Epithelial cell of prostate (primary cell): ENCODE measurements at places on chromosomes 3 and 15.

GRCh38 chr15:40439461-40439959, 1.2 kb upstream of the BAHD1 start:
- DNase-seq: no peak

GRCh38 chr3:160544844-160545503, 20.4 kb downstream of the KPNA4 start:
- no peak for DNase-seq

- no peak for DNase-seq
Observed at GRCh38 chr3:86230762-86231161, 760.2 kb downstream of the VGLL3 start.

- no peak for DNase-seq
Observed at GRCh38 chr3:79461129-79461792, 306.5 kb downstream of the ROBO1 start.

DNA sequence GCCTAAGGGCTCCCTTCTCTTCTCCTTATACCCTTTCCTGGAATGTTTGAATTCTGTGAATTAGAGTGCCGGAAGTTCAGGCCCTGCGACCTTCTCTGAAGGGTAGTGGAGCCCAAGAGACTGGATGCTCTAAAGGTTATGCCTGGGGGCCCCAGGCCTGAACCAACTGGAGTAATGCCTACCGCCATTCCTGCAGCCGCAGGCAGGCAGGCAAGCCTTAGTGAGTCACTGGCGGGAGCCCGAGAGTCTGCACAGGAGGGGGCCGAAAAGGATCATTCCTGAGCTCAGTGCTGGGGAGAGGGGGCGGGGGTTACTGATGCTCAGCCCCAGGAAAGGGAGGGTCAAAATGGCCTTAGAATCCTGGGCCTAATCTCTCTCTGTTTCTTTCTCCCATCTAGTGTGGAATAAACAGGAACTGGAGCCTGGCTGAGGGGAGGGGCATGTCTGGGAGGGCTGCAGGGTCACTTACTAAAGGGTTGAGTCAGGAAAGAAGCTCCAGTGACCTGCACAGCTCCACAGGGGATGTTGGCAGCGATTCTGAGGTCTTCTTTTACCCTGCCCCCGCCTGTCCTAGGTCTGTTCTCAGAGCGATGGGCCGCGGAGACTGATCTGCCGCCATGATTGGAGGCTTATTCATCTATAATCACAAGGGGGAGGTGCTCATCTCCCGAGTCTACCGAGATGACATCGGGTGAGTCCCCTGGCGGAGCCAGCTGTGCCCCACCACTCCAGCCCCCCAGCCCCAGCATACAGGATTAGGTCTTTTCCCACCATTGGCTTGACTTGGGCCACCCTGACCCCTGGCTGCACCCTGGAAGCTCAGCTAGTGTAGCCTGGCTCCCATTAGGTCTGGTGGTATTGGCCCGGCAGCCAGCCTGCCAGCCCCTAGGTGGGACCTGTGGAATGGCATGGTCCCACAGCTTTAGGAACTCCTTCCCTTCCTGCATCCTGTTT, 2.0 kb downstream of the AP2M1 start:
- no peak for DNase-seq

DNA sequence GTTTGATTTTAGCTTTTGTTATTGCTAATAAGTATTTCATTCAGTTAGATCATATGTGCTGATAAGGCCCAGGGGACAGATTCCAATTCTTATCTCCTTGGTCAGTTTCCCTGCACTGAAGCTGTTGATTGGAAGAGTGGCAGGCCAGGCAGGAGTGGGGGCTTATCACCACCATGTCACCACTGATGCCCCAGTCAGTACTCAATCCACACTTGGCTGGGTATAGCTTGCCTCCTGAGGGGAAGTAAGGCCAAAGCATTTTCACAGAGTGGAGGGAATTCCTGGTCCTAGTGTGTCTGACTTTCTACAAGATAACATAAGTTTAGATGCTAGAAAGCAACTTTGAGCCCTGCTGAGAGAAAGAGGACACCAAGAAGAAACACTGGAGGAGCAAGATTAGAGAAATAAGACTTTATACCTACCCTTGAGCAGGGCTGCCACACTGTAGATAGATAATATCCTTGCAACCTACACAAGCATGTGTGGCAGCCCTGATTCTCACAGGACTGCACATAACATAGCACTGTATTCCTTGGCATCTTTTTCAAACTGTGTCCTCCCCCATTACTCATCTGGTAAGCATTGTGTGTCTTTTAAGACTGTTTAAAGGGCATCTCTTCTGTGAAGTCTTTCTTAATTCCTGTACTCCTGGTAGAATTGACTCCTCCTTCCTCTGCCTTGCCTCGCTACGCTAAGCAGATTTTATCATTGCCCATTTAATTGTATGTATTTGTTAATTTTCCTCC, 24.3 kb downstream of the OXNAD1 start:
- DNase-seq: no peak

DNA sequence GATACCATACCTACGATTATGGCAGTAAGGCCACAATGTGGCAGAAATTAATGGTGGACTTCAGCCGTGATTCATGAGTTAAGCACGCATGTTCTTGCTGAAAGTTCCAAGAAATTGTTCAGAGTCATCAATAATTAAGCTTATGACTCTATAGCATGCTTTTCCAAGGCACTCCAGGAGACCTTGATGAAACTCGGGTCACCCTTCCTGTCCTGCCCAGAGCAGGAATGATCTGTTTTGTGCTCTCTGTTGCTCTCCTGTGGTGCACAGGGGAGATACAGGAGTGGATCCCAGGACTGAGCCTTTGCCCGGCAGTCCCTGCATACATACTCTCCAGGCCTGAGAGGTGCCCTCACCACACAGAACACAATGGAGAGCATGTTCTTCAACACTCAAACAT, 141.6 kb upstream of the SLC2A2 start:
- no peak for DNase-seq

DNA sequence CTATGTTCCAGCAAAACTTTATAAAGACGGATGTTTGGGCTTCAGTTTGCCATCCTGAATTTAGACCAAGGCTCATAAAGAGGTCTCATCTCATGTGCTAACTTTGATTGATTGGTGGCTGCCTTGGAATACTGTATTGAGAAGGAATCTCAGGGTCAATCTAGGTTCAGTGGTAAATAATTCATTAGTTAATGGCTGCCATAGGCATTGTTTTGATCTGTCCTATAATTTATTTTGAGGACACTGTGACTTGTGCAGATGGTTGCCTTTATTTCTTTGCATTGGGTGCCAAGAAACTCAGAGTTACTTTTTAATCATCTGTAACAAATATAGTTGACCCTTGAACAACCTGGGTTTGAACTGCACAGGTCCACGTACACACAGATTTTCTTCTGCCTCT, 159.8 kb downstream of the B3GALNT1 start:
- no peak for DNase-seq

- no peak for DNase-seq
Observed at GRCh38 chr3:6799264-6799915, 61.5 kb upstream of the GRM7 start.

- no peak for DNase-seq
Observed at GRCh38 chr15:66408675-66409282, 22.1 kb downstream of the MAP2K1 start.

GRCh38 chr15:69087366-69087976, 73.0 kb upstream of the GLCE start:
- DNase-seq: no peak

DNA sequence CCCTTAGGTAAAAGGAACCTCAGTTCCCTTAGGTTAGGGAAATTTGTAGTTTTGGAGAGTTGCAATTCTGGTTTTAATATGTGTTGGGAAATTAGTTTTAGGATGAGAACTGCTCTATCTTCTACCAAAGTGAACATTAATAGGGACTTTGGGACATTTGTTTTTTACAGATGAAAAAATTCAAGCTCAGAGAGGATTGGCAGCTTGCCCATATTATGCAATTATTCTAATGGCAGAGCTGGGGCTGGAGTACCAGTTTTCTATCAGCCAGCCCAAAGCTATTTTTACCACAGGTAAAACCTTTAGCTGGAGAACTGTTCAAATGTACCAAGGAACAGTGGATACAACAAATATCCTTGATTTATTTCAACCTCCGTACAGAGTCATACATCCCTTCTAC, 127.0 kb downstream of the CPNE4 start:
- no peak for DNase-seq

- no peak for DNase-seq
Observed at GRCh38 chr3:59249004-59249403, 199.2 kb upstream of the CFAP20DC start.

- DNase-seq: no peak
Observed at GRCh38 chr3:152019508-152019907, 146.1 kb downstream of the SUCNR1 start.

- DNase-seq: no peak
Observed at GRCh38 chr3:134824791-134825190, 29.7 kb downstream of the EPHB1 start.

DNA sequence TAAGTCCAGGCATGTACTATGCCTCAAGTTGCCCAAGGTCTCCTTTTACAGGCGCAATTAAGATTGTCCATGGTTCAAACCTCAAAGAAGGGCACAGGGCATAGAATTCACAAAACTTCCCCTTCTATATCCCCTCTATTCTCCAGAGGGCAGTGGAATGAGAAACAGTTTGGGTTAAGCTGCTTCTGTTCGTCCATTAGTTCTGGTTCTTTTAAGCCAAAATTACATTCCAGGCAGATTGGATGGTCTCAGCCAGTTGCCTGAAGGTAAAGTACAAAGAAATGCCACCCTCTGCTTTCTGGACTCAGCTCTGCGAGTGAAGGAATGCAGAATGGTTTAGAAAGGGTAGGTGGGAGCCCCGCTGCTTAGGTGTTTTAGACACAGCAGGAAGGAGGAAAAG, 200.7 kb downstream of the GREM1 start:
- DNase-seq: no peak

GRCh38 chr15:96720251-96720650, 389.8 kb downstream of the NR2F2 start:
- DNase-seq: no peak

DNA sequence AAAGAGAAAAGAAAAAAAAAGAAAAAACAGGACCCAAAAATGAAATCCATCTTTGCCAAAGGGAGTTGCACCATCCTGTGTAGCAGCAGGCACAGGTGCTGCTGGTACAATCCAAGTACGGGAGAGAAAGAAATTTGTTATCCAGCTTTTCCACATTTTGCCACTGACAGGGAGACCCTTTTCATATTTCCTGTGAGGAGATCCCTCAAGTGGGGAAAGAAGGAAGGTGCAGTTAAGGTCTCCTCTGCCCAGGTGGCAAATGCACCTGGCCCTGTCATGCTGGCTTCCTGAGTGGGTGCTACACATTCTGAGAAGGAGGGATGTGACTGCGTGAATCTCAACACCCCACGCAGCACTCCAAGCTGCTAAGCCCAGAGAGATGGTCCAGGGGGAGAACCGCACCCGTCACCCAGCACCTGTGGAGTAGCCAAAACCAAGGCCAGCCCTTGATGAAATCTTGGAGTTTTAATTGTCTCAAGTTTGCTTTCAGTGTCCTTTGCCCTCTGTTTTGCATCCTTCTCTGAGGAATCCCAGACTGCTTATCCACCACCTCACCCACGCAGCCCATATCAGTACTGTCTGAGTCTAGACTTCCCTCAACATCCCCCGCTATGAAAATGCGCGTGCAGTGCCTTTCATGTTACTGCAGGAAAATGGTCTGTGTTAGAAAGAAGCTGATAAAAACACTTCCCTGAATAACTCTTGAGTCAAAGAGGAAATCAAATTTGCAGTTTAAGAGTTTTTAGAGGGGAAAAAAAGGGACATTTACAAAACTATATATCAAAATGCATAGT, 141.9 kb upstream of the THBS1 start:
- DNase-seq: no peak

DNA sequence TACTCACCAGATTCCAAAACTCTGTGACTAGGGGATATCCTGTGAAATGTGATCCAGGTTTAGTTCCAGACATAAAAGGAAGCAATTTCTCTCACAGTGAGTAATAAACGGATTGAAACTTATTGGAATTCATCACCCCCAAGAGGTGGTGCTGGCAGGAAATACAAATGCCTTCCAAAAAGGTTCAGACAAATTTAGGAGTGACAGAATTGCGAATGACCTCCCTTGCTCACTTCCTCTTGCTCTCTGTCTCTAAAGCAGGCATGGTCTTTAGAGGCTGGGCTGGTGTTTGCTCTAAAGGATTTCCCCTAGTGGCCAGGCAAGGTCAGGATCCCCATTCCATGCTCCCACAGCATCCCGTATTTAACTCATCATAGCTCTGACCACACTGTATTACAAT, 449.4 kb upstream of the PPP2R3A start:
- DNase-seq: no peak

DNA sequence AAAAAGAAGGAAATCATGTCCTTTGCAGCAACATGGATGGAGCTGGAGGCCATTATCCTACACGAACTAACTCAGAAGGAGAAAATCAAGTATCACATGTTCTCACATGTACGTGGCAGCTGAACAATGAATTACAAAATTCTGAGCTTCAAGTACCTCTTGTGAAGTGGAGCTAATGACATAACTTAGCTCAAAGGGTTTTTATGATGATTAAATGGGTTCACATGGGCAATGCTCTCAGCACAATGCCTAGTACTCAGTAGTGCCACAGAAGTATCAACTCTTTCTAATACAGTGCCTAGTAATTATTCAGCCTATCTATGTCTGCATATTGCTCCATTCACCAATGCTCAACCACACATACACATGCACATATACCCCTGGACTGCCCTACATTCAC, 407.5 kb upstream of the WNT5A start:
- no peak for DNase-seq

DNA sequence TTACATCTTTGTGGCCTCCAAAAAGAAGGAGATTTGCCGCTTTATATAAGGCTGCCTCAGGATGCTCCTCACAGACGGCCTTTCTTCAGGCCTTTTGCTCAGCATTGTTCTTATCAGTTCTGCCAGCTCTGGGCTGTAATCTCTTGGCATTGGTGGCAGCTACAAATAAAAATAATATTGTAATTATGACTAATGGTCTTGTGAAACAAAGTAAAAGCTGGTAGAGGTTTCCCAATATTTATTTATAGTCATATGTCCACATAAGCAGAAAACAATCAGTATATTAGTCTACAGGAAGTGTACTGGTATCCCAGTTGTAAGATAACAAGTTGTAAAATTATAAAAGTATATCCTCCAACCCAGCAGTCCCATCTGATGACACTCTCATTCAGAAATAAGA, 7.3 kb downstream of the NEK4 start:
- DNase-seq: no peak
